ENCODE measurements at places on chromosomes 6 and 20.

- DNase-seq: no peak
Measured at GRCh38 chr6:150169609-150170008, 26.8 kb downstream of the PPP1R14C start.

DNA sequence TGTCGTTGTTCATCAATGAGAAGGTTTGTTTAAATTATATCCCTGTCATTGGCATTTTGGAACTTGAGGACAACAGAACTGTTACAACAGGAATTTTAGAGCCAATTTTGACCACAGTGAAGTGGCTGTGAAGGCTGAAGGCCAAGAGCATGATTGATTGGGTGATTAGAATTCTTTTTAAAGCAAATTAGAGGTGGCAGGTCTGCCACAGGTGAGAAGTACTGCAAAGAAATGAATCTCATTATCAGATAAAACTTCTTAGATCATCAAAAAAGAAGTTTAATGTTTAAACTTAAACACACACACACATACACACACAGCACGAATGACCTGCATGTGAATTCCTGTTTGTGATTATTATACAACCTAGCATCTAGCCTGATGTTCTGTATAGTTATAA, 32.4 kb downstream of the FARS2 start:
- DNase-seq: no peak

DNA sequence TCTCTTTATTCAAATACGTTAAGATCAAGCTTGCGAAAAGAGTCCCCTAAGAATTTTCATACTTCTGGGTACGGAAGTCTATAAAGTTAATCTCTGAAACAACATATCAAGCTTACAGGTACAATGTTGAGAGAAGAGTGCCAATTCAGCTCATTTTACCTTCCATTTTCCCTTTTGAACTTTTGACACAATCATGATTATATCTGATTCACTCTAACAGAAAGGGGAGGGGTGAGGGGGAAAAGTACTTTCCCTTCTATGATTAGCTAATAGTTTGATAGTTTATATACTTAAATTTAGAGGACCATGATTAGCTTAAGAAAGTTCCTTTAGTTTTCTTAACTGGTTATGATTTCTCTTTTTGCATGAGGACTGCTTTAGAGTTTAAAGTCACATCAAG, 33.5 kb downstream of the SNX3 start:
- DNase-seq: no peak

DNA sequence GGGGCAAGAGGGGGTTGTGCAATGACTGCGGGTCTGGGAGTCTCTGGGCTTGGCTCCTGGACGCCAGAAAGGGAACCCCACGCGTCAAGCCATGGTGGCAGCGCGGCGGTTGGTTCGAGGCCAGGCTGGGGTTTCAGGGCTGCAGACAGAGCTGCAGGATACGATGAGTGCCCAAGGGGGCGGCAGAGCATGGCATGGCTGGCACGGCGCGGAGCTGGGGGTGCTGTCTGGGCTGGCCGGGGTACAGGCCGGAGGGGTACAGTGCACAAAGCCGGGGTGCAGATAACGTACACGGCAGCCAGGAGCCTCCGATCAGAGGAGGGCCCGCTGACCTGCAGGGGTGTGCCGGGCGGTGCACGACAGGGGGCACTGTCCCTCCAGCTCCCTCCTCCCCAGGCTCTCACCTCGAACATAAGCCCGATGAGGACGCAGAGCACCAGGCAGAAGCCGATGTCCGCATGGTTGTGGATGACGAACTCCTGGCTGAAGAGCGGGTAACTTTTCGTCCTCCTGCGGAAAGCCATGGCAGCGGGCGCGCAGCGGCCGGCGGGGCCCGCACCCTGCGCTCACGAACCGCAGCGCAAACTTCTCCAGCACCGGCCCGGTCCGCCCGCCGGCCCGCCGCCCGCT, 353 bp downstream of the TRAM2 start:
- DNase-seq: peak; percentile 61

DNA sequence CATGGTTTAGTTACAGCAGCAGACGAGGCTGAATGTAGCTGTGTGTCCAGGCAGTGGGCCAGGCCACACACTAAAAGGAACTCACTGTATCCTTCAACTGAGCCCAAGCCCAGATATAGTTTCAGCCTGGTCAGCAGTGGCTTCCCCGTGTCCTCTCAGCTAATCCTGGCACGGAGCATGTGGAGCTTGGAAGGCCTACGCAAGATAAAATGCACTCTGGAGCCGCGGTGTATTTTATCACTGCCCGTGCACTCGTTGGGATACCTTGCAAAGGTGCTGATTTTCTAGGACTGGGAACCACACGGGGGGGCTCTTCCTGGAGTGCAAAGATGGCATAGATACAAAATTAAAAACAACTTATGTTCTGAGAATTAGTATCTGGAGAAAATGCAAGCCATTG, 48.4 kb upstream of the IYD start:
- DNase-seq: no peak

- DNase-seq: no peak
Measured at GRCh38 chr6:114342826-114343781, at the start of gene HS3ST5. Gene HS3ST5 (minus strand): TSS chr6:114343023. CDS start chr6:114062845, 280,178 bp downstream.

DNA sequence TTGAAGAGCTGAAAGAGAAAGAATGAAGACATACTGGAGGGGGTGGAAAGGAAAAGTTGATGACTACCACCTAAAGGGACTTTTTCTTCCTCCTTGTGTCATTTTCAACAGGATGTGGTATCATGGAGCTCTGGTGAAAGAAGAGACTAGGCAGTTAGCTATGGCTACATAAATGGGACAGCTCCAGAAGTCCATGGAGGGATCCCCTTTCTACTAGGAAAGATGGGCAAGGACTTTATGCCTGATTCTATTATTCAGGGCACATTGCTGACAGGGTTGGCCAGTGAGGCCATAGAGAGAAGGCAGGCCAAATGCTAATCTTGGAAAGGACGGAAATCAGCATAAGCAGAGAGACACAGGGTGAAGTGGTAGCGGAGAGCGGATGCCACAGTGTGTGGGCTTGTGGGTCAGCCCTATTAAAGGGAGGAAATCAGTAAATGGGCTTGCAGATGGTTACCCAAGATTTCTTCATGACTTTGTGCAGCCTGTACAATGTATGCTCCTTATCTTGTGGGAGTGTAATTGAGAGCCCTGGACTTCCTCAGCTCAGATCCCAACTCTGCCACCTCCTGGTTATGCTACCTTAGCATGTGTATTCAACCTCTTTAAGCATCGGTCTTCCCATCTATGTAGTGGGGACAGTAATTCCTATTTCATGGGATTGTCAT, 77.4 kb upstream of the TMEM170B start:
- DNase-seq: peak; percentile 10

Measured in CD4-positive, alpha-beta T cell treated with Interleukin-15 for 4 hours (primary cell).